ENCODE measurements at places on chromosomes 3 and 15.

GRCh38 chr15:87747087-87747486 is 509.5 kb downstream of the NTRK3 start:
- DNase-seq, result no peak

DNA sequence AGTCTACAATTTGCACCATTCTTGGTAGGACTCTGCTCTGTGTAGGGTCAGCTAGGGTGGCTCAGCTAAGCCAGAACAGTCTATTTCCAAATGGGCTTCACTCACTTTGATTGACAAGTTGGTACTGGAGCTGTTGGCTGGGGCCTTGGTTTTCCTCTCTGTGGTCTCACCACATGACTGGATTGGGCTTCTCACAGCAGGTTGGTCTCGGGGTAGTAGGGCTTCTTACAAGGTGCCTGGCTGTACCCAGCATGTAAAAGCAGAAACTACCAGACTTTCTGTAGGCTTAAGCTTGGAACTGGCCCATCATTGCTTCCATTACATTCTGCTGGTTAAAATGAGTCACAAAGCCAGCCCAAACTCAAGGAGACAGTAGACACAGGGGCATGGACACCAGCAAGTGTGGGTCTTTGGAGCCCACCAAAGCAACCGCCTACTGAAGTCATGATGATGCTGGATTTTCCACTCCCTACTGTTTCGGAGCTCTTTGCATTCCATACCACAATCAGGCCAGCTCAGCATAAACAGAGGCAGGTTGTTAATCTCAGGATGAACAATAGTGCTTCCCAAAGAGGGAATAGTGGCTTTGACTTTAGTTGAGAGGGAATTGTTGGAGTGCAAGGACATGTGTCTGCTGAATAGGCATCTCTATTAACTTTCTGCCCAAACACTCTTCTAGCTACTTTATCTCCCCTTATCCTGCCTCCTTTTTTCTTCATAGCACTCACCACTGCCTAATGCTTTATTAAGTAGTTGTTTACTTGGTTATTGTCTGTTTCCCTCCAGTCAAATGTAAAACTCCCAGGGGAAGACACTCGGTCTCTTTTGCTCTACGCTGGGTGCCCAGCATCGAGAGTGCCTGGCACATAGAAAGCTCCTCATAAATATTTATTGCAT is 78.0 kb upstream of the RARB start:
- DNase-seq, result no peak

DNA sequence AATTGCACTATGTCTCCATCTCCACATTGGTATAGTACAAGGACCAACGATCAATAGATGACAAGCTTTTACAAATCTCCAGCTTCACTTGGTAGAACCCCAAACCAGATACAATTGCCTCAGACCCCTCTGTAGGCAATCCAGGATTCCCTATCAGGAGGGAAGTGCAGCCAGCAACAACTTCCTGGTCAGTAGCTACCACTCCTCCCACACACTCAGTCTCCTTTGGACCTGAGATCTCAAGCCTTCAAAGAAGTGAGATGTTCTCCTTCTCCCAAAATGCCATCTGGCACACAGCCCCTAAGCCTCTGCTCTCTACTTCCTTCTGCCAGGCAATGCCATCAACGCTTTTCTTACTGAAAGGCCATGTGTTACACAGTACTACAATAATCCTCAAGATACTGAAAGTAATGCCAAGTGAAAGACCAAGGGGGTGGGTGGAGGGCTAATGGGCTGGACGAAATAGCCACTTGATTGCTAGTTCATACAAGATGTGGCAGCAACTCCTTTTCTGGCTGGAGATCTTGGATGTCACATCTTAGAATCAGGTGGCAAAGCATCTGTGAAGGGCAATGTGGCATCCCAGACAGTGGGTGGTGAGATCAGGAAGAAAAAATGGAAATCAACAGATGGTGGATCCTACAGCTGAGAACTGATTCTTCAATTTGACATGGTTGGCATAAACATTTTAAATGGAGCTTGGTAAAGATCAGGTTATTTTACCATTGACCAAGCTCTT is 75.3 kb upstream of the ACP3 start:
- peak; percentile 51 for DNase-seq

DNA sequence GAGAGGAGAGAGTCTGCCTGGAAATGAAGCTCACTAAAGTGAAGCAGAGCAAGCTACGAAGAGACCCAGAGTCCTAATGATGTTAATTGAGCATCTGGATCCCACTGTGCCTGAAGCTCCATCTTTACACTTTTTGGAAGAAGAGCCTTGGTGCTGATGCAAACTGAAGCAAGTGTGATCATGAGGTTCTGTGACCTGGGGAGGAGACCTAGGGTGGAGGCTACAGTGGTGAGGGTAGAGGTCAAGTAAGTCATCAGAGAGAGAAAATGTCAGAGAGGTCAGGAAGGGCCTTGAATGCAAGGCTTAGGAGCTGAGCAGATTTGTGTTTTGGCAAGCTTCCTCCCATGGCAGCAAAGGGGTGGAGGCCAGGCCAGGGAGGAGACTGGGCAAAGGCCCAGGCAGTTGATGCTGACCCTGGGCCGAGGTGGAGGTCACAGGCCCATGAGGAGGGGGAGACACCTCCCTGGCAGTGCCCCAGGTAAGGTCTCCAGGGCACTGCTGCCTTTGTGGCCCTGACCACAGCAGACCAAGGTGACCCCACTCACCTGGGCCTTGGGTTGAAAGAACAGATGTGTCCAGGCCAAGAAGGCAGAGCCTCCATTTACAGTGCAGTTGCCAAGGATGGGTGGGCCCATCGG is 1.6 kb downstream of the GRIP2 start:
- DNase-seq, result no peak

DNA sequence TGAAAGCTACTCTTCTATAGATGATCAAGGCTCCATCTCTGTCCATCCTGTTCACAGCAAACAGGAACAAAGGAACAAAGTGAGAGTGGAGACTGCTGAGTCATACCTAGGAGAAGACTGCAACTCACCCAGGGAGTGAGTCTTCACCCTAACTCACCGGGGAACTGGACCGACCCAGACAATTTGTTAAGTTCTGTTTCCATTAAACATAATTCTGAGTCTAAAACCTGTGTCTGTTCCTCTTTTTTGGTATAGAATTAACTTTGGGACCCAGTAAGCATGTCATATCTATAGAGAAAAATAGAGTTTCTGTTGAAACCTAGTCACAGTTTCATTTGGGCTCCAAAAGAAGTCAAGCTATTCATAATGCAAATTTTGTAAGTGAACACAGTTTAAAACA is 21.6 kb downstream of the CCDC80 start:
- DNase-seq, result no peak

DNA sequence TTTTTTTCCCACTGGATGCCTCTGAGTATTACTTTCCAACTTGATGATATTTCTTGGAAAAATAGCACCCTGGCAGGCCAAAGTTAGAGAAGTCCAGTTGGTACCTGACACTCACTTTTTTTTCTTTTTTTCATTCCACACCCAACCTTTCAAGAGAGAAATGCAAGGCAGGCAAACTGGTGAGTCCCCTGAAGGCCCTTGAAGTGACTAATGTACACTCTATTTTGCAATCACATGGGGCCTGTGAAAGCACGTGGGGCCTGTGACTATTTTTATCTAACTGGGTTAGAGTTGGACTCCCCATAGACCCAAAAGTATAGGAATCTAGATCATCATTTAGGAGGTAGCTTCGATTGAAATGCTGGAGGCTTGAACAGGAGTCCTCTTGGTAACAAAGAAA is 316.7 kb downstream of the CHL1 start:
- DNase-seq, result no peak

Measured in inflammatory macrophage (primary cell).